ENCODE measurements at places on chromosomes 6 and 20. TPM values are rescaled to one million over a fixed set of nuclear protein-coding genes. Genes with fewer than 3 reads are reported as not detected.

The KIFC1 gene
- total RNA-seq, result 0.70 TPM

GRCh38 chr20:41426086-41426830 is 59.6 kb upstream of the EMILIN3 start:
- H3K4me1 ChIP-seq, result no peaks in the 10 kb centered on the region
- H3K4me3 ChIP-seq, result no peak overlapping the region
- no peak for DNase-seq

The CDH26 gene
- 2.3 TPM for total RNA-seq

DNA sequence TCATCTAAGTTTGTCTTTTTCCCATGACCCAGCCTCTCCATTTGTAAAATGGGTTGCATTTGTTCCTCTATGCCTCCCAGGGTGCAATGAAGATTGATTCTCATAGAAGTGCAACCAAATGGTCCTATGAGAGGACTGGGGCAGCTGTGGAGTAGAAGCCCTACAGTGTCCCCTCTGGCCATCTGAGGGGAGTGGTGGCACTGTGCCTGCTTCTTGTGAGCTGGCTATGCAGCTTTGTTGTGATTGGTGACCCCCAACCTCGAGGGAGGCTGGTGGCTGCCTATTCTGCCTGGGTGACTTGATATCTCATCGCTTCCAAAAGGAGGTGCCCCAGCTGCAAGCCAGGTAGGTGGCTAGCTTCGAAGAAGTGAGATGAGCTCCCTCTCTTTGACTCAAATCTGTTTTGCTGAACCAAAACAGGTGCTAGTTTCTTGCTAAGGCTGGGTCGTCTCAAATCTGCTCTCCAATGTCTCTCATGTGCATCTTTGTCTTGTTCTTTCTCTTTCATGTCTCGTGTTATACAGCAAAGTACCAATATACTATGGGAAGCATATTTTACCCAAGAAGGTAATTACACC is 33.9 kb downstream of the TXLNB start:
- H3K4me1 ChIP-seq, result peaks cover 7% of the 10 kb centered on the region
- H3K27me3 ChIP-seq, result no peaks in the 10 kb centered on the region
- DNase-seq, result no peak
- H3K36me3 ChIP-seq, result peaks cover 1% of the 10 kb centered on the region
- H3K27ac ChIP-seq, result no peak overlapping the region

- no peaks in the 10 kb centered on the region for H3K4me1 ChIP-seq
- H3K36me3 ChIP-seq, result no peaks in the 10 kb centered on the region
- no peaks in the 10 kb centered on the region for H3K27me3 ChIP-seq
- H3K27ac ChIP-seq, result no peak overlapping the region
- no peak for DNase-seq
These were observed 147.8 kb upstream of the EPHA7 start for GRCh38 chr6:93567164-93567563.

DNA sequence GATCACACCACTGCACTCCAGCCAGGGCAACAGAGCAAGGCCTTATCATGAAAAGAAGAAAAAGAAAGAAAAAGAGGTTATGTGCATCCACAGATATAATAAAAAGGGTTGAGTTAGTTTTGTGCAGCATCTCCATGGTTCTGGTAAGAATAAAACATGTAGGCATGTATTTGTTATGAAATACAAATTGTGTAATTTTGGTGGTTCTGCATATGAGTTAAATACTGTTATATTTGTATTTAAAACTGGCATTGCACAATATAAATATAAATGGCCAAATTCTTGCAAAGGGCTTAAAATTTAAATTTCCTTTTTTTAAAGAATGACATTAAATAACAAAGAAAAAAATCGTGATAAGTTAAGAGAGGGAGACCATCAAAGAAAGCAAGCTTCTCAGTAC is 159.1 kb upstream of the PREP start:
- no peaks in the 10 kb centered on the region for H3K4me1 ChIP-seq
- no peaks in the 10 kb centered on the region for H3K36me3 ChIP-seq
- H3K27me3 ChIP-seq, result no peaks in the 10 kb centered on the region
- no peak overlapping the region for H3K4me3 ChIP-seq
- no peak for DNase-seq

GRCh38 chr6:166693880-166694279 is 66.8 kb upstream of the RPS6KA2 start:
- H3K36me3 ChIP-seq, result no peaks in the 10 kb centered on the region
- no peak overlapping the region for H3K27ac ChIP-seq
- H3K4me3 ChIP-seq, result no peak overlapping the region
- no peak for DNase-seq
- peaks cover 22% of the 10 kb centered on the region for H3K4me1 ChIP-seq
- H3K27me3 ChIP-seq, result no peaks in the 10 kb centered on the region

The PHACTR1 gene
- total RNA-seq, result 129 TPM

The C20orf173 gene
- total RNA-seq, result not detected

DNA sequence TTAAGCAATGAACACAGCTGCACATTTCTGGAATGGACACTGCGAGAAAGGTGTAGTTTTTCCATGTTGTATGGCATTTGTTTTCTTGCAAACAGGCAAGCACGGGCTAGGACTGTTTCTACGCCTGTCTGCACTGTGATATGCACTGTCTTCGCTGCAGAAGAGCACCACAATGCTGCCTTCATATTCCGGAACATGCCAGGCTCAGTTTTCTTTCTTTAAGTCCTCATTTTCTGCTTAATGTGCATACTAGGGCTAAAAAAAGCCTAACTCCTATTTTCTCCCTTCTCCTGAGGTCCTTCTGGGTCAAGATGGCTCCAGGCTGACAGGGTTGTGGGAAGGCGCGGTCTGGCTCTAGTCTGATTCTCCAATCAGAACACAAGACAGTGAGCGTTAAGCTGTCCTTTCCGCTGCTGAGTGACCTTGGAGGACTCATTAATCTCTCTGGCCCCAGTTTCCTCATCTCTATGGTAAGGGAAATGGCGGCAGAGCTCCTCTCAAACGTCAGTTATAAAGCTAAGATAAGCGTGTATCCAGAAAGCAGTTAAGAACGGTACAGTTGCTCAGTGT is 379.9 kb downstream of the C6orf118 start:
- H3K36me3 ChIP-seq, result no peaks in the 10 kb centered on the region
- no peak overlapping the region for H3K27ac ChIP-seq
- no peak for DNase-seq

The TP53RK gene
- total RNA-seq, result 22.5 TPM

The XKR7 gene
- 0.10 TPM for total RNA-seq

The ZNFX1 gene
- total RNA-seq, result 38.8 TPM

The ASIP gene
- not detected for total RNA-seq

DNA sequence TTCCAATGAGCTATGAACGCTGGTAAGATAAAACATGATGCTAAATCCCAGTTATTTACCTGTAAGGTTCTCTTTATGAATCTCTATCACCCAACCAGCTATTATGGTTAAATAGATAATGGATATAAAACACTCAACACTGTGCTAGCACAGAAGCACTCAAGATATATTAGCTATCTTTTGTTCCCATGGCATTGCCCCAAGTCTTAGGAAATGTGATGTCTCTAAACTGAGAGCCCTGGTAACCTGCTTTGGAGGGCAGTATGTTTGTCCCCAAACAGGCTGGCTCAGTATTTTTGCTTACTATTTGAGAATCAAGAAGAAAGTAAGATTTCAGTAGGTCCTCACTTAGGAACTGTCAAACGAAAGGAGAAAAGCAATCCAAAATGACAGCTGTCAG is 90.5 kb downstream of the BTBD9 start:
- DNase-seq, result no peak
- no peak overlapping the region for H3K4me3 ChIP-seq
- H3K27ac ChIP-seq, result no peak overlapping the region
- no peaks in the 10 kb centered on the region for H3K27me3 ChIP-seq
- peaks cover 4% of the 10 kb centered on the region for H3K36me3 ChIP-seq

The EGFL8 gene
- 3.9 TPM for total RNA-seq

The BPIFA3 gene
- not detected for total RNA-seq

GRCh38 chr6:37277001-37277409 is 19.1 kb upstream of the TMEM217 start:
- H3K4me1 ChIP-seq, result peaks cover 21% of the 10 kb centered on the region
- H3K27me3 ChIP-seq, result no peaks in the 10 kb centered on the region
- H3K36me3 ChIP-seq, result no peaks in the 10 kb centered on the region
- peak overlapping the region; percentile 9 for H3K27ac ChIP-seq
- no peak overlapping the region for H3K4me3 ChIP-seq
- no peak for DNase-seq

- no peak overlapping the region for H3K27ac ChIP-seq
- H3K27me3 ChIP-seq, result no peaks in the 10 kb centered on the region
- H3K4me3 ChIP-seq, result no peak overlapping the region
- no peak for DNase-seq
These were observed 51.6 kb upstream of the POU3F2 start for GRCh38 chr6:98782772-98783171.

DNA sequence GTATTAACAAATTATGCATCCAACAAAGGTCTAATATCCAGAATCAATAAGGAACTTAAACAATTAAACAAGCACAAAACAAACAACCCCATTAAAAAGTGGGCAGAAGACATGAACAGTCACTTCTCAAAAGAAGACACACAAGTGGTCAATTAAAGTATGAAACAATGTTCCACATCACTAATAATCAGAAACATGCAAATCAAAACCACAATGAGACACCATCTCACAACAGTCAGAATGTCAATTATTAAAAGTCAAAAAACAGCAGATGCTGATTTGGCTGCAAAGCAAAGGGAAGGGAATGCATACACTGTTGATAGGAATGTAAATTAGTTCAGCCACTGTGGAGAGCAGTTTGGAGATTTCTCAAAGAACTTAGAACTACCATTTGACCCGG is 129.3 kb downstream of the PFDN4 start:
- no peaks in the 10 kb centered on the region for H3K27me3 ChIP-seq
- DNase-seq, result no peak
- H3K27ac ChIP-seq, result no peak overlapping the region
- H3K4me1 ChIP-seq, result no peaks in the 10 kb centered on the region
- no peak overlapping the region for H3K4me3 ChIP-seq

DNA sequence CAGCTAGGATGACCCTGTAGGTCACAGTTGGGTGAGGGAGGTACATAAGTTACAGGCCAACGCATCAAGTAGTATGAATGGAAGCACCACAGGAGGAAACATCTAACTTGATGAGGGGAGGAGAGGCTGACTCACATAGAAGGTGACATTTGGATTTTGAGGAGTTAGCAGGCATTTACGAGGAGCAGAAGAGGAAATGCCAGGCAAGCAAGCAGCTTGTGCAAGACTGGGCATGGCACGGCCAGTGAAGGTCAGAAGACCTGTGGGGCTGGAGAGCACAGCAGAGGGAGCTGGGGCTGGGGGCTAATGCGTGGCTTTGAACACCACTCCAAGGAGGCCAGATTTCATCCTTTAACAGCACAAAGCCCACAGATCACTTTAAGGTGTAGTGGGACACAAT is 37.8 kb downstream of the MUC22 start:
- peaks cover 6% of the 10 kb centered on the region for H3K4me1 ChIP-seq
- peaks cover 5% of the 10 kb centered on the region for H3K27me3 ChIP-seq
- no peak overlapping the region for H3K4me3 ChIP-seq
- H3K27ac ChIP-seq, result no peak overlapping the region

The NMBR gene
- total RNA-seq, result not detected

DNA sequence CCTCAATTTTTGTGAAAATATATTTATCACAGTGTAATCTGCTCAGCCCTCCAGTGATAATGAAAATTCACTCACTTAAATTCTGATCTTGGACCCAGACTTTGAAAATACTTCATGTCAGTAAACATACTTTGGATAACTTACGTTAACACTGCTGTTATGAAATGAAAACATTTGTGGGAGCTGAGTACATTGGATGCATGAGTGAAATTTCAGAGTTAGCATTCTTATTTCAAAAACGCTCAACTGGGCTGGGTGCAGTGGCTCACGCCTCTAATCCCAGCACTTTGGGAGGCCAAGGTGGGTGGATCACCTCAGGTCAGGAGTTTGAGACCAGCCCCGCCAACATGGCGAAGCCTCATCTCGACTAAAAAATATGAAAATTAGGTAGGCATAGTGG is 196.4 kb downstream of the UTRN start:
- H3K27me3 ChIP-seq, result no peaks in the 10 kb centered on the region
- H3K27ac ChIP-seq, result no peak overlapping the region
- peaks cover 48% of the 10 kb centered on the region for H3K36me3 ChIP-seq
- DNase-seq, result no peak
- no peaks in the 10 kb centered on the region for H3K4me1 ChIP-seq

The HDGFL1 gene
- total RNA-seq, result not detected

DNA sequence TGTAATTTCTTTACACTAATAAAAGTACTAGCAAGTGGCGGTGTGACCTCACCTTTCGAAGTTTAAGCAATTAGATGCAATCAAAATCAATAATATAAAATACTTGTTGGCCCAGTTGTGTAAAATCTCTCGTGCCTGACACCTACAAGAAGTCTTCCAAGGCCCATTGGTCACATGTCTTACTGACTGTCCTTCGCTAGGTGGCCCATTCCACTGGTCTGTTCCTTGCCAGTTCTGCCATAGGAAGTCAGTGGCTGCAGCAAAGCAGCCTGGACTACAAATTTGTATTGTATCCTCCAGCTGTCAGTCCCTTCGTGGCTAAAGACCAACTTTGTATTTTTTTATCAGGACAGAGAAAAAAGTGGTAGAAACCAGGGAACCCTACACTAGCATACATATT is 61.8 kb downstream of the CYB5R4 start:
- H3K4me3 ChIP-seq, result no peak overlapping the region
- no peak for DNase-seq
- H3K36me3 ChIP-seq, result peaks cover 10% of the 10 kb centered on the region
- H3K27ac ChIP-seq, result no peak overlapping the region
- peaks cover 3% of the 10 kb centered on the region for H3K4me1 ChIP-seq

GRCh38 chr20:53763707-53764414 is 170.2 kb upstream of the ZNF217 start:
- H3K27me3 ChIP-seq, result no peaks in the 10 kb centered on the region
- H3K4me3 ChIP-seq, result no peak overlapping the region

GRCh38 chr6:63389191-63389844 is 69.5 kb upstream of the LGSN start:
- DNase-seq, result no peak
- no peaks in the 10 kb centered on the region for H3K4me1 ChIP-seq
- no peaks in the 10 kb centered on the region for H3K36me3 ChIP-seq
- no peaks in the 10 kb centered on the region for H3K27me3 ChIP-seq
- no peak overlapping the region for H3K4me3 ChIP-seq

- peaks cover 44% of the 10 kb centered on the region for H3K4me1 ChIP-seq
- DNase-seq, result peak; percentile 30
- H3K4me3 ChIP-seq, result no peak overlapping the region
- no peak overlapping the region for H3K27ac ChIP-seq
- no peaks in the 10 kb centered on the region for H3K27me3 ChIP-seq
These were observed 264.5 kb downstream of the CD83 start for GRCh38 chr6:14381829-14382677.

The SLX4IP gene
- total RNA-seq, result 8.1 TPM

- H3K4me1 ChIP-seq, result peaks cover 6% of the 10 kb centered on the region
- no peaks in the 10 kb centered on the region for H3K36me3 ChIP-seq
- H3K4me3 ChIP-seq, result no peak overlapping the region
- no peaks in the 10 kb centered on the region for H3K27me3 ChIP-seq
These were observed 135.3 kb upstream of the KCNG1 start for GRCh38 chr20:51158226-51158625.

- no peaks in the 10 kb centered on the region for H3K27me3 ChIP-seq
- no peak overlapping the region for H3K4me3 ChIP-seq
- H3K4me1 ChIP-seq, result peaks cover 2% of the 10 kb centered on the region
These were observed 37.8 kb upstream of the ANKEF1 start for GRCh38 chr20:9996944-9997343.

- DNase-seq, result no peak
- no peak overlapping the region for H3K27ac ChIP-seq
- peaks cover 13% of the 10 kb centered on the region for H3K4me1 ChIP-seq
- H3K36me3 ChIP-seq, result no peaks in the 10 kb centered on the region
These were observed 3.6 kb downstream of the AIG1 start for GRCh38 chr6:143064271-143064670.
